ENCODE measurements at places on chromosomes 3 and 15. TPM values are rescaled to one million over a fixed set of nuclear protein-coding genes. Genes with fewer than 3 reads are reported as not detected.
A peak's percentile ranks its signal among the peaks of the same experiment; 100 is the strongest.

DNA sequence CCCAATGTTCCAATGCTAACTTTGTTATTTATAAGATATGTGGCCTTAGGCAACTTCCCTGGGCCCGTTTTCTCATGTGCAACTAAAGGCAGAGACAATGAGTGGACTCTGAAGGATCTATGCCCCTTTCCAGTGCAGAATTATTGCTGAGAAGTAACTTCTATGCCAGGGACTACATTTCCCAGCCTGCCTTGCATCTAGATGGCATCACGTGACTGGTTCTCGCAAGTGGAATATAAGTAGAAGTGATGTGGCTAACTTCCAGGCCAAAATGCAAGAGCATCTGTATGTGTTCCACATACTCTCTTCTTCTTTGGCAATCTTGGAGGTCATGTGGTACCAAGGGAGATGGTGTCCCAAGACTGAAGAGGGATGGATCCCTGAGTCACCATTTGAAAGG is 674.4 kb downstream of the NTRK3 start:
- DNase-seq, result no peak

GRCh38 chr15:47971637-47972036 is 149.2 kb upstream of the SLC24A5 start:
- no peak for DNase-seq

Gene FANCI
- 14.0 TPM for total RNA-seq

Gene WWTR1
- total RNA-seq, result 217 TPM

Gene GXYLT2
- total RNA-seq, result 6.1 TPM

GRCh38 chr15:83372434-83372891 is 74.7 kb upstream of the SH3GL3 start:
- DNase-seq, result no peak

Gene NCK1
- total RNA-seq, result 56.4 TPM

DNA sequence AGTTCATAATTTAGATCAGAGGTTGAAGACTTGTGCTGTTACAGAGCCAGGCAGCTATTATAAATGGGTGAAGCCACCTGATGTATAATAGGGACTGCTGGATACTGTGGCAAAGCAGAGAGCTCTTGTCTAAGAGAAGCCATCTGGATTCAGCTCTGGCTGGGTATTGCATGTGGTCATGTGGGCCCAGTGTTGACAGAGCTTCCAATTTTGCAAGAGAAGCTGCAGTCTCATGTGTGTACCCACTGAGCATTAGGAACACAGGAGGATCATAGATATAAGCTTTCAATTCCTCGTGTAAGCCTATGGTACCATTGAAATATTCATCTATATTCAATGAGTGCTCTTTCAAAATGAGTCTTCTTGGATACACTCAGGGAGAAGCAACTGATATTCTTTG is 303.9 kb upstream of the SLCO3A1 start:
- DNase-seq, result no peak

Gene C3orf85
- 32.6 TPM for total RNA-seq

- no peak for DNase-seq
These were observed 227.6 kb downstream of the MFSD1 start for GRCh38 chr3:159029306-159030026.

Gene ALDH1L1
- total RNA-seq, result 15.0 TPM

DNA sequence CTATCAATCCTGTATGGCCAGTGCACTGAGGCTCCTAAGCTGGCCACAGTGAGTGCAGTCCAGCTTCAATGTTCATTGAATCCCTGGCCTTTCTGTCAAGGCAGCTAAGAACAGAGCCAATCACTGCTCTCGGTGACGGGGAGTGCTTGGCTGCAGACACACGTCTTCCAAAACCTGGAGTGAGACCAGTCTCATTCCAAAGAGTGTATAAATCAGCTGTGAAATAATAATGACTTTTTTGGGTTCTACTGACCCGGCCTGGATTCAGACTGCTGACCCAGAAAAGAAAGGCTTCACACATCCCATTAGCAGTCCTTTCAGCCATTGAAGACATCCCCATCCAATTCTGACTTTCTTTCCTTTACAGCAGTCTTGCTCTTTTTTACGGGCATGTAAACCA is 665.5 kb downstream of the GBE1 start:
- no peak for DNase-seq

- no peak for DNase-seq
These were observed 89.1 kb downstream of the TPRG1 start for GRCh38 chr3:189260556-189261493.

Gene NUP210
- total RNA-seq, result 6.7 TPM

DNA sequence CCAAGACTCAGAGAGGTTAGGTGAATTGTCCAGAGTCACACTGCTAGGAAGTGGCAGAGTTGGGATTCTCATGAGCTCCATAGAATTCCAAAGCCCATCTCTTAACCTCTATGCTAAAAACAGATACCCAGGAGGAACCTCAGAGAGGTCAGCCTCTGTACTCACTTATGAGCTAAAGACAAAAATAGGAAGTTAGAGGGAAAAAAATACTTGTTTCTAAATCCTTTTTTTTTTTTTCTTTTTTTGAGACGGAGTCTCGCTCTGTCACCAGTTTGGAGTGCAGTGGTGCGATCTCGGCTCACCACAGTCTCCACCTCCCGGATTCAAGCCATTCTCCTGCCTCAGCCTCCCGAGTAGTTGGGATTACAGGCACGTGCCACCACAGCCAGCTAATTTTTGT is 31.4 kb downstream of the FSD2 start:
- DNase-seq, result no peak

Gene CHL1
- total RNA-seq, result 9.1 TPM

- no peak for DNase-seq
These were observed 407.0 kb upstream of the RGMA start for GRCh38 chr15:93495799-93496637.

Gene DVL3
- total RNA-seq, result 104 TPM

Gene DNASE1L3
- total RNA-seq, result 9.6 TPM

- DNase-seq, result no peak
These were observed 70.2 kb downstream of the TIPARP start for GRCh38 chr3:156744631-156745030.

Gene TRH
- not detected for total RNA-seq

GRCh38 chr3:18883571-18883970 is 264.7 kb upstream of the KCNH8 start:
- DNase-seq, result no peak

DNA sequence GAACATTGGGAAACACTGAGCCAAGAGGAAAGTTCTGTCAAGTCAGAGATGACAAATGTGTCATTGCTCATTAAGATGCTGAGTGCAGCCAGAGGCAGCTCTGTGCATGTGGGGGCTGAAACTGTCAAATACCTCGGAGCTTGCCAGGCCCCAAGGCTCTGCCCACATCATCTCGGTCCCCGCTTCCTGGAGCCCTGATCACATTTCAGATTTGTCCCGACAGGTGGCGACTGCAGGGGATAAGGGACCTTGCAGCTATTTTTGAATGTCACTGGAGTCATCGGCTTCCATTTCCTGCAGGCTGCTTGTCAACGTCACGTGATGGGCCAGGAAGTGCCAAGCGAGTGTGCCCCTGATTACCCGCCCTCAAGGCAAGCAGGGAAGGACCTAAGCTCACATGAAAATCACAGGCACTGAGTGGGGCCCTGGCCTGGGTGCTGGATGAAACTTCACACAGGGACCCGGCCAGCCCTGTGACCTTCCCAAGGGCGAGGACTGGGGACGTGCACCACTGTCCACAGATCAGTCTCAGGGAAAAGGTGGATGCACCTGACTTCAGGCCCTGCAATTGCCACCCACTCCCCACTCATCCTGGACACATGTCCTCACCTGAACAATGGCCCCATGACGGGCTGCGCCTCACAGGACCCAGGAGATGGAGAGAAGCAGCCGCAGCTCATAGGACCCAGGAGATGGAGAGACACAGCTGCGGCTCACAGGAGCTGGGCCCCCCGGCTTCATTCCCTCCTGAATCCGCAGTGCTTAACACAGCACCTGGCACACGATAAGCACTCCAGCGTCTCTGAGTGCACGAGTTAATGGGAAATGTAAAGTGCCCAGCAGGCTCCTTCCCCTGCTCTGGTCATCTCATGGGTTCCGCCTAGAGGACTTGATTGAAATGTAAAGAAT is 73.4 kb downstream of the NUP210 start:
- peak; percentile 26 for DNase-seq

GRCh38 chr15:51414256-51414860 is 72.9 kb downstream of the GLDN start:
- no peak for DNase-seq

DNA sequence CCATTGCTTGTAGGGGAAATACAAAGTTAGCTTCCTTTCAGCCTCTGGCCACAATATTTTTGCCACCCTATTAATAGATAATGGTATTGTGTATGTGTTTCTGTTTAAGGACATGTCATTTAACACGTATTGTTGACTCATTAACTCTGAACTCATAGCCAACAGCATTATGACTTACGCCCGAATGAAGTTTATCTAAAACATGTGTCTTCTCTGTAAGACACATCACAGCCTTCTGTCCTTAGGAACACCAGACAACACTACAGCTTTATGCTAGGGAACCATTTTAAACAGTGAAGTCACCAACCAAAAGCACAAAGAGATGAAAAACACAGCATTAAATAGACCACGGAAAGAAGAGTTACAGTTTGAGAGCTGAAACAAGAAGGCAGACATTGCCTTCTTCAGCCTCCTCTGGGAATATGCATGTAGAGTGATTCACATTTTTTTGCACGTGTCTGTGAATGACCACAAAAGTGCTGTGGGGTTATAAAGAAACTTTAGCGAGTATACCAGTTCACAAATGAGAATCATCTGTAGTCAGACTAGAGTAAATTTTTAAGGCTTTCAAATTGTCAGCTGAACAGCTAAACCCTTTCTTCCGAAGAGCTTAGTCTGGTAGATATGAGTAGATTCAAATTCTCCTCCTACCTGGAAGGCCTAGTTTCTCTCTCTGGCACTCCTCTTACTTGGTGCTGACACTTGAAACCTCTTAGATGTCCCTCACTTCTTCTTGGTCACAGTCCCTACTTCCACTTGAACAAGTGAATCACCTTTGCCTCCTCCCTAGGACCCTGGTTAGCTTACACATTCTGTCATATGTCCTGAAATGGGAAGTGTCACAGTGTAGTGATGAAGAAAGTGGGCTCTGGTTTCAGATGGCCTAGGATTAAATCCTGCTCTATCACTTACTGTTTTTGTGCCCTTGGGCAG is 32.2 kb downstream of the MCTP2 start:
- DNase-seq, result no peak

- DNase-seq, result no peak
These were observed 74.7 kb upstream of the THBS1 start for GRCh38 chr15:39506146-39506545.

- DNase-seq, result no peak
These were observed 621 bp downstream of the RGMA start for GRCh38 chr15:93088200-93088980.

Gene RASGRF1
- 0.22 TPM for total RNA-seq

Gene CEMIP
- total RNA-seq, result 0.63 TPM

- DNase-seq, result no peak
These were observed 44.8 kb upstream of the MRPL3 start for GRCh38 chr3:131547585-131547984.

Gene SPINT1
- total RNA-seq, result 167 TPM

Gene VPS13C
- total RNA-seq, result 76.1 TPM

Gene GOLGA6D
- not detected for total RNA-seq

- DNase-seq, result no peak
These were observed 188.5 kb upstream of the TLE3 start for GRCh38 chr15:70286113-70286806.

Gene THRB
- total RNA-seq, result 25.1 TPM

Gene GOLGA8O
- total RNA-seq, result 0.60 TPM

GRCh38 chr15:68277131-68277602 is 378 bp upstream of the FEM1B start:
- DNase-seq, result no peak

DNA sequence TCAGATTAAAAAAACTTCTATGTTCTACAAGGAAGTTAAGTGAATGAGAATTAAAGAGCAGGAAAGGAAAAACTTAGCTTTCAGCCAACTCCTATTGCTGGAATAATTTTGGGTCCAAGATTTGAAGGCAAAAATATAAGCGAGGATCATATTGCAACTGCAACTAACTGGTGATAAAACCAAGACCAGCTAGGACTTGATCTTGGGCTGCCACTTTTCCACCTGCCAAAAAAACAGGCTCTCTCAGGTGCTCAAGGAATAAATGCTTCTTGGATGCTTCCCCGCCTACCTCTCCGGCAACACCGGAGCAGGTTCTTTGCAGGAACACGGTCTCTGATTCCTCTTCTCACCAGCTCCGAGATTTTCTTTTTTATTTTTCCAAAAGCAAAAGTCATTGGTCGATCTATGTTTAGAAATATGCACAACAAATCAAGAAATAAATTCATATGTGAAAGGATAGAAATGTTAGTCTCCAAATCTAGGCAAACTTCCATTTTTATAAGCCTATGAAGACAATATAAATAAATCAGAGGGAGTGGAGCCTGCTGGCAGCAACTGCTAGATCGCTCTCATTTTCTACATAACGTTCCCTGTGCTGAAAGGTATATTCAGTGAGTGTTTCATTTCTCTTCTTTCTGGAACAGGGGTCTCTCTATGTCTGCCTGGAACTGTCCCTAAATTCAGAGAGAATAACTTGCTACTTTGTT is 241.9 kb downstream of the NTRK3 start:
- DNase-seq, result no peak

DNA sequence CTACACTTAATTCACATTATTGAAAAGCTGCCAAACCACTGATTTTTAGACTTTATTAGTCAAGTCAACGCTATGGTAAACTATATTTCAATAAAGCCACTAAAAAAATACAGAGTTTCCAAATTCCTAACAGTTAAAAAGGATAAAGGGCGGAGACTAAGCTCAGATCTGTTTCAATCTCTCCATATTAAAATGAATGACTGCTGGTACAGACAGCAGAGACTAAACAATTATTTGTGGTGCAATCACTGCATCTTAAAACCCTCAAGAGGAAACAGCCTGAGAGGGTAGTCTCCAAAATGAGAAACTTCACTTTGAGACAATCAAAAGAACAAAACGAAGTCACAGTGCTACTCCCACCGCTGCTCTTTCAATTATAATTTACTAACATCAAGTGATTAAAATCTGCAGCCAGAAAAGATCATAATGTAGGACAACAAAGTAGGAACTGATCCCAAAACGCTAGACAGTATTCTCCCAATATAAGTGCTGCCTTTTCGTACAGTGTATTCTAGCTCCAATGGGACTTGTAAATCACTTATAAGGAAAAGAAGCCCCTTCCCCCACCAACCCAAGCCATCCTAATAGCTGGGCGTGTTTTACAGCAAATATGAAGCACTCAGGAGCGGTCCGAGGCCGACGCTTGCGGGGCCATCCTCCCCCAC is 1.2 kb downstream of the UBP1 start:
- DNase-seq, result no peak

Gene GOLGA8R
- total RNA-seq, result 3.6 TPM

Gene SIN3A
- 60.6 TPM for total RNA-seq

All from mucosa of descending colon (tissue), 3 donors.